ENCODE measurements at places on chromosomes 6 and 20.

- no peak for DNase-seq
These were observed 139.5 kb upstream of the MYLIP start for GRCh38 chr6:15989397-15989796.

- DNase-seq = no peak
These were observed 4.6 kb downstream of the KCNK15 start for GRCh38 chr20:44750081-44750805.

DNA sequence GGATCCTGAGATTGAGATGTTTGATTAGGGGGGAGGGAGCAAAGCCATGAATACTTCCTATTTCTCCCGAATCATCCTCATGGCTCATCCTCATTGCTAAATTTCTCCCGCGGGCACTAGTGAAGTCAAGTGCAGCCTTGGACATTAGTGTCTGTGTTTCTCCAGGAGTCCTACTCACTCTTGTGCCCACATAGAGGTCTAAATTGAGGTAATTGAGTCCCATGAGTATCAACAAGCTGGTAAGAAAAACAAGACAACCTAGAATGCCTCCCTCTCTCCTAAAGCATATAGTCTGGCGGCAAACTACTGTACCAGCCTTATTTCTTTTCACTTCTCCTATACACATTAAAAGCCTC is 420 bp downstream of the CENPQ start:
- DNase-seq = no peak

DNA sequence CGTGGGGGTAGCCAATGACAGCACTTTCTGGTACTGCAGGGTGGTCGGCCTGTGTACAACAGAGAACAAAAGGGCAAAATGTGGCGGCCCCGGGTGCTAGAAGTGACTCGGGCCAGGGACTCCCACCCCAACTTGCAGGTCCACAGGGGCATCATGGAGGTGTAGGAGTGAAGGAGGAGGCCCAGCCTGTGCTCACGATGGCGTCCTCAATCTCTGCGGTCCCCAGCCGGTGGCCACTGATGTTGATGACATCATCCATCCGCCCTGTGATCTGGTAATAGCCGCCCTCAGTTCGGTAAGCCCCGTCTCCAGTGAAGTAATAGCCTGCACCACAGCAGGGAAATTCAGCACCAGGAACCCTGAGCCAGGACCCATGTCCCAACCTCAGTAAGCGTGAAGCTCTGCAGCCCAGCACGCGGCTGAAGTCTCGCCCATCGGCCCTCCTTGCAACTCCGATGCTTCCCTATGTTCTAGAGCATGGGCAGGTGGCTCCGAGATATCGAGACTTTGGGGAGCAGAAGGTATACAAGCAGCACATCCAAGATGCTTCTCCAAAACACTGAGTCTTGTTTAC is 20.2 kb upstream of the APMAP start:
- DNase-seq = no peak

GRCh38 chr6:35397806-35398418 is 54.2 kb upstream of the FANCE start:
- DNase-seq = no peak

DNA sequence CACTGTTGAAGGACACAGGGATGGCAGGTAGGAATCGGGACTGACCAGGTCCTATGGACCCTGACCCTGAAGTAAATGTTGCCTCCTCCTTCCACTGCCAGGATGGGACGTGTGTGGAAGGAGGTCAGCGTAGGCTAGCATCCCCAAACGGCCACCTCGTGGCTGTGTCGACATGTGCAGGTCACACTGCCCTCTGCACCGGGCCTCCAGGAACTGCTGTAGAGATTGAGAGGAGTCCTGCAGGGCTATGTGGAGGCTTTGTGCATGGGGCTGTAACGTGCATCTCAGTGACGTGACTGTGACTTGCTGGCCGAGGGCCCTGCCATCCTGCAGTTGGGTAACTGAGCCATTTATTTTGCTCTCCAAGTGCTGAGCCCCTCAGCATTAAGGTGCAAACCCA is 149.5 kb downstream of the PHACTR3 start:
- no peak for DNase-seq

- DNase-seq = no peak
These were observed 195.4 kb downstream of the TFAP2A start for GRCh38 chr6:10219510-10219909.

GRCh38 chr6:97978855-97979271 is 695.8 kb upstream of the MMS22L start:
- no peak for DNase-seq

DNA sequence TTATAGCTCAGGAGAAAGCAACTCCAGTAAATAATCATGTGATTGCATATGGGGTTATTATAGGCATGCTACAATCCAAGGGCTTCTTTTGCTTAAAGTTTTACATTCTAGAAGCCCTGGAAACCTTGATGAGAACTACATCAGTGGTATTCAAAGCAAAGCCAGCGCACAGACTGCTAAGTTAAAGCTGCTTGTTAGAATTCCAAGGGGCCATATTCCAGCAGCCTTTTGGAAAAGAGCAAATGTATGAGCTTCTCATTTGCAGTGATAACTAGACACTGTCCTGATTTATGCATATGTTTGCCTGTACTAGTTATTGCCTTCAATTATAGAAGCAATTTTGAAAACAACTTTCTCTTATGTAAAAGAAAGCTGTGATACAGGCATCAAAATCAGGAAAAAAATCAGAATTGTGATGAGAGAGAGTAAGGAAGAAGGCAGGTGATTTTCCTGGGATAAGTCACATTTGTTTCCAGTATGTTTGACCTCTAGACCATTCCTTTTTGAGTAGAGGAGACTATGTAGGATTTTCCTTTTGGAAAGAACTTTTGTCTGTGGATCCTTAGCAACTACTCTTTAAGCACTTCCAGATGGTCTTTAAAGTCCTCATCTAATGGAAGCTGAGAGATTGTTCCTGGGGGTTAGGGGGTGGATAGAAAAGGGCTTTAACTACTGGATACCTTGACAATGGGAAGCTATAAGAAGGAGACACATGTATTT is 159.2 kb downstream of the PLCB4 start:
- DNase-seq = no peak

- DNase-seq = no peak
These were observed 53.4 kb upstream of the PMEPA1 start for GRCh38 chr20:57763235-57763595.

- DNase-seq = no peak
These were observed 144.6 kb upstream of the BEND3 start for GRCh38 chr6:107259951-107260350.

GRCh38 chr6:128505603-128506002 is 14.8 kb downstream of the PTPRK start:
- no peak for DNase-seq

GRCh38 chr6:10719964-10720264 is 3.0 kb upstream of the TMEM14C start:
- DNase-seq = no peak

- no peak for DNase-seq
These were observed 15.6 kb downstream of the STK4 start for GRCh38 chr20:44981736-44982406.

DNA sequence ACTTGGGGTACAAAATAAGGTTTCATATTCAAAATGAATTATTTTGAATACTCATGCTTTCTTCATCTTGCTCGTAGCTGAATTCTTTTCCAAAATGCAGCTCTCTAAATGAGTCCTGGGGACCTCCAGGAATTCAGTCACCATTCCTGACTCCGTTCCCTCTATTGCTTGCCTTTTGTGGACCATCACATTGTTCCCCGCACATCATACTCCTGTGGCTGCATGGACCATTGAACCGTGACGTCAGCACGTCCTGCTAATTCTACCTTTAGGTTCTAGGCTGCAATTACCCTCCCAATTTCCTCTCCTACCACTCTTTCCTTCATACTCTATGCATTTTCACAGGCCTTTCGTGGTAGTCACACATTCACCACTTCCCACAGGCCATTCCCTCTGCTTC is 173.1 kb upstream of the ID4 start:
- DNase-seq = no peak

DNA sequence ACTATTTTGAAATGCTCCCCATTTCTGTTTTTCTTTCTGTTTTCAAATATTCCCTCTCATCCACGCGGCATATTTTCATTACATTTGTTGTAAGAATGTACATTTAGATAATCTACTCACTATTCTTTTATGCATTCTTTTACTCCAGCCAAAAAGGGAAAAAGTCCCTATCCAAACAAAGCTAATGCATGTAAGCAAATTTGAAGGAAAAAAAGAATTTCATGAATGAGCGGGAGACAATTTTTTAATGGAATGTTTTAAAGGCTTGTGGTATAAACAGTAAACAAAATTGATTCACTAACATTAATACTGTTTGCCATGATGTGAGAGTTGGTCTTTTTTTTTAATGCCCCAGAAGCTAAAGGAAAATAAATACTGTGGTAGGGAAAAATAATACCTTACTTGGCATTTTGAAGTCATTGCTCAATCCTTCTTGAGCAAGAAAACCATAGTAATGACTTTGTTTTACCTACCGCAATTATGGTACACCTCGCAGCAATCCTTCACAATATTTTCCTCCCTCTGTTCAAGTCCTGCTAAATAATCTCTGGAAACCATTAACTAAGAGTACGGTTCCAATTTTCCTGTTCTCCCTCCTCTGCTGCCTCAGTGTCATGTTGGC is 79.0 kb downstream of the BACH2 start:
- no peak for DNase-seq

DNA sequence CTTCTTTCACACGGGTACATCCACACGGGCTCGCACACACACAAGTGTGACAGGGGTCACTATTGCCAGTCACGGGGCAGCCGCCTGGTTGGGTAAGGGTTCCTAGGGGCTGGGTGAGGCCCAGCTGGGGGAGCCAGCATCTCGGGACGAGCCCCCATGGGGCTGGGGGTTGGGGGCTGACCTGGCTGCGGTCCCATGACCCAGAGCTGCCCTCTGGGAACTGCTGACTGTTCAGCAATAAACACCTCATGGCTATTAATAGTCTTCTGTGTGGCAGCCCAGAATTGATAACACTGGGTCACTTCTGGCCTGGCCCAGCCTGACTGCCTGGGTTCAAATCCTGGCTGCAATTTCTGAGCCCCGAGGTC is 23.8 kb downstream of the VEGFA start:
- DNase-seq = no peak

DNA sequence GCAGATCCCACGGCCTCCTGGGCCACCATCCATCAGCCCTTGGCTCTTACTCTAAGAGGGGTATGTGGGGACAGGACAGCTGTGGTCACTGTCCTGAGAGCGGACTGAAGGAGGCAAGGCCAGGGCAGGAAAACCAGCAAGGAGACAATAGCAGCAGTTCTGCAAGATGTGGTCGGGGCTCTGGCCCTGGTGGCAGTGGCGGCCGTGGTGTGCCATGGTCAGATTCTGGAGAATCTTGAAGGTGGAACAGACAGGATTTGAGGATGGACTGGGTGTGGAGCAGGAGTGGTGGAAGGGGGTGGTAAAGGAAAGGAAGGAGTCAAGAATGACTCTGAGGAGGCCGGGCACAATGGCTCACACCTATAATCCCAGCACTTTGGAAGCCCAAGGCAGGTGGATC is 5.9 kb upstream of the MAP1LC3A start:
- DNase-seq = no peak

DNA sequence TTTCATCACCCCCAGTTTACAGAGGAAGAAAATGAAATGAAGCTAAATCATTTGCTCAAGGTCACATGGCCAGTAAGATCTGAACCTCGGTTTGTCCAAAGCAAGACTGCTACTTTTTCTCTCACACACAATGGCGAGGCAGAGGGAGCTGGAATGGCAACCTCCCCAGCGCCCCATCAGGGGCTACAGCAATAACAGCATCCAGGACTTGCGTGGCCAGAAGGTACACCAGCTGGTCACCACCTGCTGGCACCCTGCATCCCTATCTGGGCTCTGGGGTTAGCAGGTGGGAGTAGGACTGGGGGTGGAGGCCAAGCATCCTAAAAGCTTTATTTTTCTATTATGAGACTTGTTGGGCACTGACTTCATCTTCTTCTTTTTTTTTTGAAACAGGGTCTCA is 41.3 kb downstream of the TTI1 start:
- DNase-seq = no peak

DNA sequence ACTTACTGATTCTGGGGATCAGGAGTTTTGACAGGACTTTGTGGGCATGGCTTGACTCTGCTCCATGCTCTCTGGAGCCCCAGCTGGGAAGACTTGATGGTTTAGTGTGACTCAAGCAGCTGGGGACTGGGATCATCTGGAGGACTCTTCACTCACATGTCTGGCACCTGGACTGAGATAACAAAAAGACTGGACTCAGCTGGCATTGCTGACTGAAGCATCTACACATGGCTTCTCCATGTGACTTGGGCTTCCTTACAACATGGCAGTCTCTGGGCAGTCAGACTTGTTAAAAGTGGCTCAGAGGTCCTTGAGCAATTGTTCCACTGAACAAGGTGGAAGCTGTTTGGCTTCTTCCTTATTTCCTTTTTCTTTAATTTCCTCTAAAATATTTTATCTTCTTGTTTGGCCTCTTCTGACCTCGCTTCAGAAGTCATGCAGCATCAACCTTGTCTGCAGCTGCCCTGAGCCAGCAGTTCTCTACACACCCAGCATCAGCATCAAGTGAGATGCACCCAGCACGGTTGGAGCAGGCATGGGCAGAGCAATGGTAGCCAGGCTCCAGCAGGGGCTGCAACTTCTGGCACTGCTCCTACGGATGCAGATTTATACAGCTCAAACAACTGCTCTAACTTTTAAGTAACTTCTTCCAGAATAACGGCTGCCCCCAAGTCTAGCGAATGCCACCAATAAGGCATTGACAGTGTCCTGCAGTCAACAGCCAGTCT is 5.6 kb upstream of the HM13 start:
- no peak for DNase-seq

- DNase-seq = no peak
These were observed 25.3 kb upstream of the NRSN1 start for GRCh38 chr6:24100770-24101155.

DNA sequence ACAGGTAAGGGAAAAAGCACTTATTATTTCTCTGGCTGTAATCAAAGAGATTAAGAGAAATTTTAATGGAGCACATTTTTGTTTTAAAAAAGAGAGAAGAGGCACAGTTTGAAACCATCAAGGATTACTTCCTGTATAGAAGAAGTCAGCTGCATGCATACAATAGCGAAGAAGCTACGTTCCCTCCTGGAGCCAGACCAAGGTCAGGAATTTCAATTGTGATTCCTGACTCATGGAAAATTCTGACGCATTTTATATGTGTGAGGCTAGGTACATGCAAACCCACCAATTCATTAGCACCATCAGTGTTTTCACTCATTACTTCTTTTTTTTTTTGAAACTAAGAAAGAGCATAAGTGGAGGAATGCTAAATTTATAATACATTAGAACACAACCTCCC is 232.7 kb upstream of the SGK1 start:
- no peak for DNase-seq

- no peak for DNase-seq
These were observed 259.7 kb downstream of the HDGFL1 start for GRCh38 chr6:22829070-22829469.

DNA sequence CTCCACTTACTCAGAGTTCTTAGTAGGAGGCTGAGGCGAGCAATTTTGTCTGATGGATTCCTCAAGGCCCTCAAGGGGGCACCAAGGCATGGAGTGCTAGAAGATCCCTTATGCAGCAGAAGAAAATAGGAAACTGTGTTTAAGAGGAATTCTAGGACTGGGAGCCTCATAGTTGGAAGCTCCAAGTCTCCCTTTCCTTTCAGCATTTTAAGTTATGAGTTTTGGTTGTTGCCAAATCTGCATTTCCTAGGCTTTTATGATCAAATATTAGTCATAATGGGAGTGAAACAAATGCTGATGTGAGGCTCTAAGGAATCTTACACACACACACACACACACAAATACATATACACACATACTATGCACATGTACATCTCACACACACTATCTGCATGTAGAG is 714.0 kb downstream of the UTRN start:
- no peak for DNase-seq

GRCh38 chr6:119481976-119482375 is 132.4 kb upstream of the MAN1A1 start:
- DNase-seq = no peak

- DNase-seq = no peak
These were observed 487.4 kb downstream of the TENT5A start for GRCh38 chr6:81265106-81265505.

Measured in stimulated activated CD4-positive, alpha-beta T cell treated with anti-CD3 and anti-CD28 coated beads, Interleukin-1b, Interleukin-23, amount 100 ng/mL, for 48 hours (primary cell).